ENCODE measurements at places on chromosomes 16 and 17. TPM values are rescaled to one million over a fixed set of nuclear protein-coding genes. Genes with fewer than 3 reads are reported as not detected.

The MYO15A gene
- 4.5 TPM for total RNA-seq

The TMUB2 gene
- total RNA-seq, result 21.9 TPM

The C17orf50 gene
- 0.30 TPM for total RNA-seq

The MT3 gene
- total RNA-seq, result 0.71 TPM

The CTRB1 gene
- total RNA-seq, result 5.7 TPM

The GINS2 gene
- 38.0 TPM for total RNA-seq

The CIITA gene
- 0.26 TPM for total RNA-seq

The PSMC5 gene
- total RNA-seq, result 149 TPM

The C17orf78 gene
- not detected for total RNA-seq

The MT1X gene
- total RNA-seq, result 328 TPM

The KRT12 gene
- total RNA-seq, result not detected

The PARD6A gene
- total RNA-seq, result 17.4 TPM

The ZG16B gene
- not detected for total RNA-seq

The LDHD gene
- 12.6 TPM for total RNA-seq

The LUC7L gene
- total RNA-seq, result 135 TPM

The CRHR1 gene
- 1.6 TPM for total RNA-seq

The FOXO3B gene
- total RNA-seq, result 9.9 TPM

The CDH1 gene
- total RNA-seq, result 265 TPM

The SULT1A4 gene
- total RNA-seq, result 2.1 TPM

The EXOC3L1 gene
- 4.9 TPM for total RNA-seq

The RMI2 gene
- 79.0 TPM for total RNA-seq

The GRB7 gene
- 42.4 TPM for total RNA-seq

The HES7 gene
- total RNA-seq, result 3.9 TPM

The CEP295NL gene
- 0.61 TPM for total RNA-seq

The TSR1 gene
- 74.3 TPM for total RNA-seq

The KCNAB3 gene
- 6.7 TPM for total RNA-seq

The HOXB6 gene
- total RNA-seq, result 0.11 TPM

The KCNJ12 gene
- total RNA-seq, result 2.3 TPM

The SLC16A13 gene
- total RNA-seq, result 7.1 TPM

The KLHL10 gene
- total RNA-seq, result 0.14 TPM

Measured in WTC11 (cell line).